ENCODE measurements at places on chromosomes 5 and 9. TPM values are rescaled to one million over a fixed set of nuclear protein-coding genes. Genes with fewer than 3 reads are reported as not detected.

DNA sequence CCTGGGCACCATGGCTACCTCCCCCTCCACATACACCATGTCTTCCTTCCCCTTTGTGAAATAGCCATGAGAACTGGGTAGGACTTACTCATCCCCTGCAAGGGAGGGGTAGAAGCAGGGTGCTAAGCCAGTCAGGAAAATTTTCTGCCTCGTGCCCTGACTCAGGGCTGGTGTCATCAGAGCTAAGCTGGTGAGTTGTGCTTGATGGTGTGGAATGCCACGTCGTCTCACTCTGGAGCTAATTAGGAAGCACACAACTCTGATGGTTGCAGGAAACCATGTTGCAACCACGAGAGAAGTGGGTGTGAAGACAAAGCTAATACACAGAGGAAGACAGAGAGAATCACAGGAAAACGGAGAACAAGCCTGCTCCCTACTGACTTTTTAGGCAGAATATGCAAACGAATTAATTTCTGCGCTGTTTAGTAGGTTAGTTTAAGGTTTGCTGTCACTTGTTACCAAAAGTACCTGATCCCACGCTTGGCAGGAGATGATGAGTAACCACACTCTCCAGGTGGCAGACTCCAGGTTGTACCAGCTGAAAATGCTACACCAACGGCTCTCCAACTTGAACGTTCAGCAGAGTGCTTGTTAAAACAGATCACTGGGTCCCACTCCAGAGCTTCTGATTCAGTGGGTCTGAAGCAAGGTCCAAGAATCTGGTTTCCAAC, 54.5 kb downstream of the STK10 start:
- DNase-seq = peak; percentile 32

GRCh38 chr5:62002436-62002835, 303.6 kb upstream of the KIF2A start:
- DNase-seq = no peak

DNA sequence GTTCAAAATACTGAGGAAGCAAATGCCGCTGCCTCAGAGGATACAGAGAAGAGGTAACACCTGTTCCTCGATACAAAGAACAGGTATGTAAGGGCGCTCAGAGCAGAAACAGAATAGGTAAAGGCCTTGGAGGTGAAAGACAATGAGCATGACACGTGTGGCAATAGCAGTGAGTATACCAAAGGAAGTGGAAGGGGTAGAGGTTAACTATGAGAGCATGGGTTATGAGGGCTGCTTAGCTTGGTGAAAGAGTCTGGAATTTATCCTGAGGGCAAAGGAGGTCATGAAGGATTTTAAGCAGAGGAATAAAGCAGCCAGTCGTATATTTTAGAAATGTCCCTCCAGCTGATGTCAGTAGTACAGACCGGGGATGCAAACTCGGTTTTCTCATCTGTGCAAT, 269.8 kb upstream of the ZNF462 start:
- DNase-seq = no peak

The SPEF2 gene
- total RNA-seq = 4.7 TPM

The REEP2 gene
- total RNA-seq = 0.19 TPM

The ENDOG gene
- 6.2 TPM for total RNA-seq

The FBP2 gene
- total RNA-seq = not detected

The PCDHA3 gene
- total RNA-seq = not detected

Measured in CD8-positive, alpha-beta T cell (primary cell).